ENCODE measurements at places on chromosomes 6 and 20.

GRCh38 chr6:36605560-36606391 lies 11.6 kb downstream of the SRSF3 start:
- no peak for DNase-seq

GRCh38 chr20:52746770-52747169 lies 225.4 kb upstream of the TSHZ2 start:
- no peak for DNase-seq

DNA sequence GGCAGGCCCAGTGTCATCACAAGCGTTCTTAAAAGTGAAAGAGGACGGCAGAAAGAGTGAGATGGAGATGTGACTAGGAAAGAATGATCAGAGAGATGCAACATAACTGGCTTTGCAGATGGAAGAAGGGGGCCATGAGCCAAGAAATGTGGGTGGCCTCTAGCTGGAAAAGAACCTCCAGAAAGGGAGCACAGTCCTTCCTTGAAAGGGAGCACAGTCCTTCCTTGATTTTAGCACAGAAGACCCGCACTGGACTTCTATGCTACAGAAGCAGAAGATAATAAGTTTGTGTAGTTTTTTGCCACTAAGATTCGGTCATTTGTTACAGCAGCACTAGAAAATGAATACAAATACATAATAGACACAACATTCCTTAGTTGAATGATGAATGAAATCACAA lies 7.0 kb upstream of the LZTS3 start:
- DNase-seq = no peak

DNA sequence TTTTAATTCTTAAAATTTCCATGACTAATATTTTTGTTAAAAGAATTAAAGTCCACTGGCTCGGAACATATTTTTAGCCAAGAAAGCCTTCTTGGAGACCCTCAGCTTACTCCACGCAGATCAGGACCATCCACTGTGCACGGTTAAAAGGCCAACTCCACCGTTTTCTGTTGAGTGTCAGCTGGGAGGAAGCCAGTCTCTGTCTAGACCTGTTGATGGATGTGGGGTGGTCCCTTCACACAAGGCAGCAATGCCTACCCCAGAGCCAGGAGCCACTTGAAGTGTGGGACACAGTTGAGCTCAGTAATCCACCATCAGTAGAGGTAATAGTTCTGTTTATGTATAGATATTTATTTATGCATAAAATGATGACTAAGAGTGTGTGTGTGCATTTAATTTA lies 19.9 kb upstream of the QKI start:
- no peak for DNase-seq

DNA sequence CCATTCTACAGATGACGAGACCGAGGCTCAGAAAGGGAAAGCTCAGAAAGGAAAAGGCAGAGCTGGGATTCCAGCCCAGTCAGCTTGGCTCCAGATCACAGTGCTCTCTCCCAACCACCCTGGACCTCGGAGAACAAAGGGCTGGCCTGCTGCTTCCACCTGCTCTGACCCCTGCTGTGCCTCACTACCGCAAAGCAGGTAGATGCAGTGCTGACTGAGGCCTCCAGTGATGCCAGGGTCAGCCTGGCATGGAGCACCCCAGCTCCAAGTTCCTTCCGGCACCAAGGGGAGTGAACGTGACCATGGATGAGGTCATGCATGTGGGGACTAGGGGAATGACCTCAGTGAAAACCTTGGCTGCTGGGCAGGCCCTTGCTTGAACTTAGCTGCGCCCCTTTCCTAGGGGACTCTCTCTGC lies 20.7 kb upstream of the TLDC2 start:
- no peak for DNase-seq

DNA sequence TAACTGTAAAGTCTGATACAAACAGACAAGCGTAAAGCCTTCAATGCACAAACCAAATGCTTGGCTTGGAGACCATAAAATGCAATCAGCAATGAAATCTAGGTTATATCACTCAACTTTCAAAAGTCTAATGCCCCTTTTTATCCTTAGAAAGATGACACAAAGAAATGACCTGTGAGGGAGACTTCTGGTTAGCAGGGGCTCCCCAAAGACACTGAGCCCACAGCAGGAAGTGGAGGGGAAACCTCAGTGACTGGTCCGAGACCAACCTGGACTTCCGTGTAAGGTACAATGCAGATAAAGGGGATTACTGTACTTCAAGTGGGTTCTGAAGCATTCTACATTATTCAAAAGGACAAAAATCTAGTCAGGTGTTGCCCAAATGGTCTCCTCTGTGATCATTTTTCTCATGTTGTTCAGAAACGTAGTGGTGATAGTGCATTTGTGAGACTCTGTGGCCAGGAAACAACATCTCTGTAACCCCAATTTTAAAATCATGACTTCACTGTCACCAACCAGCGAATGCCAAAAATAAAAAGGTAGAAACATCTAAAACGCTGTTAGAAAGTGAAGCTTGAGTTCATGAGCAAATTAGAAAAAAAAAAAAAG lies 88.2 kb downstream of the HIVEP2 start:
- no peak for DNase-seq

DNA sequence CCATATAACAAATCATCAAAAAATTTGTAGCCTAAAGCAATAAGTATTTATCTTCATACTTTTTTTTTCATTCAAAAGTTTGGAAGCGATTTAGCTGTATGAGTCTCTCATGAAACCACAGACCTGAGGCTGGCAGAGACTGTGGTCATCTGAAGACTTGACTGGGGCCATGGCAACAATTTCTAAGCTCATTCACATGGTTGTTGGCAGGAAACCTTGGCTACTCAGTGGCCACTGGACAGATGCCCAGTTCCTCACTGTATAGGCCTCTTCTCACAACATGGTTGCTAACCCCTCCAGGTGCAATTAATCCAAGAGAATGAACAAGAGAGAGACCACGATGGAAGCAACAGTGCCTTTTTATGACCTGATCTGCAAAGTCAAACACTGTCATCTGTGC lies 235.9 kb downstream of the BTBD3 start:
- peak; percentile 16 for DNase-seq

- DNase-seq = peak; percentile 36
These were observed 20.6 kb upstream of the ARHGAP18 start for GRCh38 chr6:129730477-129731165.

DNA sequence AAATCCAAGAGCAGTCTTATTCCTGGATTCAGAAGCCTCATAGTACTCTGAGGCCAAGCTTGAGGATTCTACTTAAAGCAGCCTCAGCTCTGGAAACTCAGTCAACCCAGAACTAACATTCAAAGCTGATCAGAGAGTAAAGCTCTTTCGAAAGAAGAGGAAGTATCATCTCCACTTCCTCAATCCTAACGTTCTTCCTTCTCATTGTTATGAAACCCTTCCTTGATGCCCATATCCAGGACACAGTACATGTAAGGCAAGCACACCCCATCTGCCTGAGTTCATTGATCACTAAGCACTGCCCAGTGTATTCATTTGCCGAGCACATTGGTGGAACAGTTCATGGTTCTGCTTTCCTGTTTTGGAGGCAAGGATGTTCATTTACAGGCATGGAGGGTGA lies at the start of gene IPCEF1:
Gene IPCEF1, minus strand, starts transcription at position 114 of the 400 bp plus-strand sequence. CDS start 90,856 bp downstream, outside the sequence.
- no peak for DNase-seq
